A549 treated with GW870086 at 1 μM for 4 hours (cell line): ENCODE measurements at places on chromosomes 2 and 18. TPM values are rescaled to one million over a fixed set of nuclear protein-coding genes. Genes with fewer than 3 reads are reported as not detected.

EN1 gene
- 0.58 to 1.1 TPM (median 0.87 TPM) in 5 replicates for total RNA-seq

NOSTRIN gene
- 2.2 to 3.0 TPM (median 2.3 TPM) in 5 replicates for total RNA-seq

KRTCAP3 gene
- total RNA-seq: 0.39 to 0.90 TPM (median 0.85 TPM) in 5 replicates

SF3B6 gene
- 167 to 220 TPM (median 177 TPM) in 5 replicates for total RNA-seq

SCG2 gene
- total RNA-seq: 0.82 to 1.4 TPM (median 0.99 TPM) in 5 replicates

GATA6 gene
- total RNA-seq: 1.1 to 1.7 TPM (median 1.4 TPM) in 5 replicates

POTEJ gene
- not detected in 5 replicates for total RNA-seq

BOLL gene
- total RNA-seq: not detected in 5 replicates

NTSR2 gene
- total RNA-seq: not detected in 5 replicates

UCN gene
- 1.0 to 2.5 TPM (median 1.2 TPM) in 5 replicates for total RNA-seq

CCDC150 gene
- total RNA-seq: 4.8 to 5.5 TPM (median 5.0 TPM) in 5 replicates

IL1RL1 gene
- 0.53 to 1.4 TPM (median 0.83 TPM) in 5 replicates for total RNA-seq

NCK2 gene
- 20.1 to 28.4 TPM (median 25.6 TPM) in 5 replicates for total RNA-seq

RAMP1 gene
- not detected in 5 replicates for total RNA-seq

HRH4 gene
- not detected in 5 replicates for total RNA-seq

CERKL gene
- total RNA-seq: 0.13 to 0.51 TPM (median 0.23 TPM) in 5 replicates

CPLX4 gene
- not detected in 5 replicates for total RNA-seq

TCF23 gene
- total RNA-seq: not detected in 5 replicates

CCDC102B gene
- 0.17 to 0.97 TPM (median 0.37 TPM) in 5 replicates for total RNA-seq

IL36B gene
- total RNA-seq: 0.13 TPM in 1 of 5 replicates, not detected in the others

PDE1A gene
- 0.15 to 0.19 TPM (median 0.17 TPM) in 4 of 5 replicates, not detected in the other for total RNA-seq

CWC22 gene
- total RNA-seq: 10.8 to 15.2 TPM (median 12.4 TPM) in 5 replicates

CCDC85A gene
- 0.10 to 0.23 TPM (median 0.19 TPM) in 5 replicates for total RNA-seq

GAL3ST2 gene
- total RNA-seq: 0.10 to 0.34 TPM (median 0.13 TPM) in 5 replicates

GREB1L gene
- 1.8 to 4.5 TPM (median 3.4 TPM) in 5 replicates for total RNA-seq

KIF1A gene
- total RNA-seq: 0.48 to 1.3 TPM (median 0.83 TPM) in 5 replicates

BOD1L2 gene
- total RNA-seq: not detected in 5 replicates

TTN gene
- under 0.01 to 0.02 TPM (median under 0.01 TPM) in 5 replicates for total RNA-seq

EEF1B2 gene
- 1,006 to 1,130 TPM (median 1,045 TPM) in 5 replicates for total RNA-seq

RTN4 gene
- total RNA-seq: 411 to 527 TPM (median 509 TPM) in 5 replicates

ADCYAP1 gene
- not detected in 5 replicates for total RNA-seq

AFF3 gene
- total RNA-seq: 0.07 to 0.09 TPM in 2 of 5 replicates, not detected in the others

STARD6 gene
- total RNA-seq: 0.22 TPM in 1 of 5 replicates, not detected in the others

DQX1 gene
- total RNA-seq: 0.05 to 0.42 TPM (median 0.08 TPM) in 4 of 5 replicates, not detected in the other

EMILIN1 gene
- 0.32 to 0.56 TPM (median 0.45 TPM) in 5 replicates for total RNA-seq

DSG1 gene
- total RNA-seq: not detected in 5 replicates

CNTNAP5 gene
- total RNA-seq: not detected in 5 replicates

PARD3B gene
- 0.70 to 1.4 TPM (median 0.88 TPM) in 5 replicates for total RNA-seq

GALR1 gene
- not detected in 5 replicates for total RNA-seq

HAAO gene
- not detected in 5 replicates for total RNA-seq

DSG2 gene
- total RNA-seq: 43.0 to 68.6 TPM (median 65.3 TPM) in 5 replicates

FOXI3 gene
- 0.06 TPM in 1 of 5 replicates, not detected in the others for total RNA-seq

UGT1A5 gene
- total RNA-seq: 0.09 to 0.13 TPM in 2 of 5 replicates, not detected in the others

TEX44 gene
- total RNA-seq: not detected in 5 replicates

MEP1B gene
- total RNA-seq: 0.05 TPM in 1 of 5 replicates, not detected in the others

RND3 gene
- total RNA-seq: 44.2 to 54.3 TPM (median 48.1 TPM) in 5 replicates

IL36RN gene
- 0.05 to 0.08 TPM (median 0.05 TPM) in 3 of 5 replicates, not detected in the others for total RNA-seq

VAMP8 gene
- 15.8 to 18.4 TPM (median 17.3 TPM) in 5 replicates for total RNA-seq

CXCR1 gene
- total RNA-seq: not detected in 5 replicates

ASB18 gene
- total RNA-seq: 0.03 TPM in 1 of 5 replicates, not detected in the others

GYPC gene
- not detected in 5 replicates for total RNA-seq

VWC2L gene
- not detected in 5 replicates for total RNA-seq
